Activated gamma-delta T cell treated with Interleukin-2 at 50 U/mL for 16 hours (primary cell): ENCODE measurements at places on chromosomes 5 and 9.

DNA sequence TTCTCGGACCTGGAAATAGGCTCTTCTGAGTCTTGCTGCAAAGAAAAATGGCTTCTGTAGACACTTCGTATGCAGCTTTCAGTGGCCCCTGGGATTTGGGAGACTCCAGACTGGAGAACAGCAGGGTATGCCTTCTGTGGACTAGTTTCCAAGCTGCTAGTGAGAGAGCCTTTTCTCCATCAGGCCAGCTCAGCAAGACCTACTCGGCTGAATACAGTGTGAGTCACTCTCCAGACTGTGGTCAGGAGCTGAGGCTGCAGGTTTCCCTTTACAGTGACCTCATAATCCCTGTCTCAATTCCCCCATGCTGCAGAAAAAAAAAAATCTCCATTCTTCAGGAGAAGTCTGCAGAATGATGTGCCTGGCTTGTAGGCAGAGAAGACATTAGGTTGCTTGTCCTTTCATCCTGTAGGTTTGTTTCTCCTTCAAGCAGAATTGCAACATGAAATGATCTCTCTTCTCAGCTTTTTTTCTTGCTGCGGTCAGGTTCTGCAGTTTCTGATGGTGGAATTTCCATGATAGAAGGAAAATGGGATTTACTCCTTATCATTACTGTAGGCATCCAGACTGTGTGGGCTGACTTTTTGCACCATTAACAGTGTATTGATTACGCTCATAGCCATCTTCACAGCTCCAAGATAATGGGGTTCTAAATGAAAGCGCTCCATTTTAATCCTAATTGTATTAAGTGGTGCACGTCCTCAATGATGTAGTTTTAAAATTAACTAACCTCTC, 78.3 kb upstream of the TNFSF8 start:
- DNase-seq: no peak

DNA sequence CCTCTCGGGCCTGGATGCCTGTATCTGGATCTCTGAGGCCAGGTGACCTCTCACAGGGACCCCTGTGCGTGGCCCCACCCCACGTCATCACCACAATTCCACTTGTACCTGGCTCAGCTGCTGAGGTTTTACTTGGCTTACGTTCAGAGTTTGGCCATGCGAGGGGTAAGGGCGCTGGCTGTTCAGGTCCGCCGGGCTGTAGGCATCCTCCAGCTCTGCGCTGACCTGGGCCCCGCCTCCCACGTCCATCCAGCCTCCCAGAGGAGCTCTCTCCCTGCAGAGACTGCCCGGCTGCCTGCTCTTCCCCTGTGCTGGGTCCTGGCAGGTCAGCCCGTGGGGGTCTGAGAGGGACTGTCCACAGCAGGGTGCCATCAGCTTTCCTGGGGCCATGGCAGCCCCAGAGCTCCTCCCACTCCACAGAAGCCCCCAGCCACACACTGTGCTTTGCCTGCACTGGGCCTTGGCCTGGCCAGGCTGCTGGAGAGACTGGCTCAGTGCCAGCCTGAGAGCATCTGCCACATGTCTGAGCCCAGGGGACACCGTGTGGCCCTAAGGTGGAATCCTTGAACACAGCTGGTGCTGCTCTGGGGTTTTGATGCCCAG, 43.6 kb downstream of the SLC6A3 start:
- no peak for DNase-seq

DNA sequence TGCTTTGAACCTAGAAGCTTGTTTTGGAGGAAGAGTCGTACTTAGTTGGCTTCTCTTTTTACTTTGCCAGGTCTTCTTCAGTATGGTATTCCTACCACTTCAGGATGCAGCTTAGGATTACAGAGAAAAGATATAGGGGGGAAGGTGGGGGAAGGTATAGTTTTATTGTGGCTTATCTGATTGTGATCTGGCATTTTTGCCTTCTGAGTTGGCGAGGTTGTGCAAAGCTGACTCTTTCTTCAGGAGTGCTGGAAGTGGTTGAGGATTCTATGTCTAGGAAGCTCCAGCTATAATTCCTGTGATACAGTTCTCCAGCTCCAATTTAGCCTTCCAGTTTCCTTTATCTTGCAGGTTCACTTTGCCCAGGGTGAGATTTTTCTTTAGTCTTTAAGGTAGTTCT, 7.0 kb downstream of the CDC42SE2 start:
- DNase-seq: no peak

- no peak for DNase-seq
Observed at GRCh38 chr9:129761901-129762369, 9.1 kb upstream of the PTGES start.
